ENCODE measurements at places on chromosomes 2 and 18.

DNA sequence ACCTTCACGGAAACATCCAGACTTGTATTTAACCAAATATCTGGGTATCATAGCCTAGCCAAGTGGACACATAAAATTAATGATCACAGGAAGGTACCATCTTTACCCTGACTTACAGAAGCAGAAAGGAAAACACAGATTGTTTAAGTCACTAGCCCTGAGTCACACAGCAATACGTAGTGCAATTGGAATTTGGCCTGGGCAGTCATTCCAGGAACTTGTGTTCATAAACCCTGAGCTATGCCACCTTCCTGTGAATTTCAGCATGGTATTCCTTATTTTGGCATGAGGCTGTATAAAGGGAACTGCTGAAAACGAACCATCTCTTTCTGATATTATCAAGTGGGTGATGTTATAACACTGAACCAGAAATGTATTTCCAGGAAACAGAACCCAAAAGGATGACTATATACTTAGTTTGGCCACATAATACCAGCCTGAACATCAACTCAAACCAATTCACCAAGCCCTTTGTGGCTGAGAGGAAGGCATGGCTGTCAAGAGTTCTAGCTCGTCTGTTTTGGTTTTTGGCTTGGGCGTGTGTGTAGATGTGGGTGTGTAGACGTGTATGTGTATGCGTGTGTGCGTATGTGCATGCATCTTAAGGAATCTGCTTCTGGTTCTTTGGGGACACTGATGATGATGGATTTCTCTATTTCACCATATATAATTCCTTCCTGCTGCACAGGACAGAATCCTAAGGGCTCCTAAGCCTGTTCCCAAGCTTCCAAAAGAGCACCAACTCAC, 533.4 kb upstream of the ID2 start:
- no peak for DNase-seq

- no peak for DNase-seq
These were observed 10.3 kb upstream of the HOXD1 start for GRCh38 chr2:176178038-176178756.

GRCh38 chr2:43540021-43540779, 55.6 kb downstream of the THADA start:
- peak; percentile 92 for DNase-seq

DNA sequence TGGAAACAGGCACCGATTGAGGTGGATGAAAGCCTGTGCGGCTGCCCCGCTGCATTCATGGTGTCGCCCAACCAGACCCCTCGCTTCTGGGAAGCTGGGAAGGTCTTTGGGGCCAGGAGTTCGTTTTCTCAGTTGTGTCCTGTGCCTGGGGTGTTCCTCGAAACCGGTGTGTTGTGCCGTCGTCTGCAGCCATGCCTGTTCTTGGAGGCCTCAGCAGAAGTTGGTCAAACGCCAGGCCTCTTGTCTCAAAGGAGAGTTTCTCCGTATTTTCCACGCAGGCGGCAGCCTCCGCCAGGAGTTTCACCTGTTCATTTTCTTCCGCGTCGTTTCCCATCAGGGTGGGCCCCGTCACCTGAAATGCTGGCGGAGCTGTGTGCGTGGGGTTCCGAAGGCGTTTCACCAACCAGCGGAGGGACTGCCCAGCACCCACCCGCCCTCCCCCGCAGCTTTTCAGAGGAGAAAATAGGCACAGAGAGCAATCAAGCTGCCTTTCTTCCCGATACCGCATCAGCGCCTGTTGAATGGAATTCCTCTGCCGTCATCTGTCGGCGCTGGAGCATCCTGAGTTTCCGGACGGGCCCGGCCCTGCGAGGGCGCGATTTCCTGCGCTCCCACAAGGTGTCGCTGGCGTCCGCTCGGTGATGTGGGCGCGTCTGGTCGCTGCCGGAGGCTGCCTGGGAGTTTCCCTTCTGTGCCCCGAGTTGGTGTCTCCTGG, 17.0 kb upstream of the NFATC1 start:
- DNase-seq = peak; percentile 85

GRCh38 chr2:20141806-20142205, 83.1 kb downstream of the SDC1 start:
- no peak for DNase-seq

All from right atrium auricular region (tissue), 2 donors.